Fibroblast of lung (primary cell): ENCODE measurements at places on chromosomes 6 and 20. TPM values are rescaled to one million over a fixed set of nuclear protein-coding genes. Genes with fewer than 3 reads are reported as not detected.

HSPA1L gene
- 2.1 and 3.1 TPM in 2 replicates for total RNA-seq

GJA10 gene
- not detected in 2 replicates for total RNA-seq

PRPH2 gene
- 5.1 and 8.6 TPM in 2 replicates for total RNA-seq

SAMHD1 gene
- 29.5 and 47.2 TPM in 2 replicates for total RNA-seq

NR2E1 gene
- total RNA-seq, result not detected in 2 replicates

SAMD5 gene
- 3.1 and 4.0 TPM in 2 replicates for total RNA-seq

DEFB124 gene
- not detected in 2 replicates for total RNA-seq

ABHD16B gene
- not detected in 2 replicates for total RNA-seq

SFTA2 gene
- total RNA-seq, result not detected in 2 replicates

FOXQ1 gene
- 2.0 and 2.1 TPM in 2 replicates for total RNA-seq

RFX6 gene
- not detected in 2 replicates for total RNA-seq

OR2B3 gene
- not detected in 2 replicates for total RNA-seq

ENPP3 gene
- 0.17 and 0.26 TPM in 2 replicates for total RNA-seq

COL9A1 gene
- total RNA-seq, result not detected in 2 replicates

C20orf144 gene
- under 0.01 and 0.17 TPM in 2 replicates for total RNA-seq

BEND3 gene
- 0.83 and 1.0 TPM in 2 replicates for total RNA-seq

SEL1L2 gene
- not detected in 2 replicates for total RNA-seq

KIAA0408 gene
- total RNA-seq, result 1.3 and 2.8 TPM in 2 replicates

FAM184A gene
- 1.3 and 1.7 TPM in 2 replicates for total RNA-seq

AHCY gene
- 68.4 and 72.2 TPM in 2 replicates for total RNA-seq

PIGT gene
- total RNA-seq, result 25.8 and 26.2 TPM in 2 replicates

DSE gene
- total RNA-seq, result 89.2 and 106 TPM in 2 replicates

CD93 gene
- total RNA-seq, result under 0.01 TPM in 1 of 2 replicates, not detected in the other

TEAD3 gene
- 7.7 and 9.6 TPM in 2 replicates for total RNA-seq

FABP7 gene
- not detected in 2 replicates for total RNA-seq

PNPLA1 gene
- not detected in 2 replicates for total RNA-seq

ABHD12 gene
- 45.7 and 79.1 TPM in 2 replicates for total RNA-seq

TMEM30A gene
- total RNA-seq, result 129 and 153 TPM in 2 replicates

OTOR gene
- total RNA-seq, result not detected in 2 replicates

IL22RA2 gene
- total RNA-seq, result not detected in 2 replicates

NKAIN4 gene
- total RNA-seq, result not detected in 2 replicates

HLA-DQB1 gene
- total RNA-seq, result not detected in 2 replicates

LINC00237 gene
- total RNA-seq, result not detected in 2 replicates

RAET1G gene
- total RNA-seq, result 3.3 and 8.8 TPM in 2 replicates

FGD2 gene
- total RNA-seq, result not detected in 2 replicates
